ENCODE measurements at places on chromosomes 4 and X. TPM values are rescaled to one million over a fixed set of nuclear protein-coding genes. Genes with fewer than 3 reads are reported as not detected.

Gene HELT
- polyA plus RNA-seq = not detected

- no peak overlapping the region for H3K27ac ChIP-seq
- H3K4me1 ChIP-seq = no peaks in the 10 kb centered on the region
These were observed 12.9 kb downstream of the ASIC5 start for GRCh38 chr4:155853189-155853588.

GRCh38 chr4:114684462-114684861 lies 85.9 kb downstream of the UGT8 start:
- DNase-seq = no peak
- H3K36me3 ChIP-seq = no peaks in the 10 kb centered on the region
- H3K27ac ChIP-seq = no peak overlapping the region
- H3K4me3 ChIP-seq = no peak overlapping the region
- H3K27me3 ChIP-seq = no peaks in the 10 kb centered on the region
- H3K4me1 ChIP-seq = no peaks in the 10 kb centered on the region

GRCh38 chr4:67735325-67735724 lies 18.9 kb downstream of the GNRHR start:
- H3K4me3 ChIP-seq = no peak overlapping the region
- H3K27me3 ChIP-seq = no peaks in the 10 kb centered on the region
- no peak overlapping the region for H3K27ac ChIP-seq
- H3K4me1 ChIP-seq = no peaks in the 10 kb centered on the region
- no peak for DNase-seq

DNA sequence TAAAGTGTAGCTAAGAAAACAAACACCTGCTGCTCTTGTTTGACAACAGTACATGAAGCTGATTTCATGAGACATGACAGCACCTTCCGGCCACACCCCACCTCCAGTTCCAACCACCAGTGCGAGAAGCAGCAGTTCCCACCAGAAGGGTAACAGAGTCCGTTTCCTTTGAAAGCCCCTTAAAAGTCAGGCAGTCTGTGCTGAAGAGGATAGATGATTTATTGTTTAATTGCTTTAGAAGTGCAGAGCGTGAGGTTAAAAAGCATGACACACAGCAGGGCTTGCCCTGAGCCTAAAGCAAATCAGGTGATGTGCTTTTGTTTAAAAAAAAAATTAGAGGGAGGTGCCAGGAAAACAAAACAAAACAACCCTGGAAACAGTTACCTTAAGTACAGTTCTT lies 82.6 kb downstream of the HADH start:
- H3K27me3 ChIP-seq = no peaks in the 10 kb centered on the region
- no peaks in the 10 kb centered on the region for H3K4me1 ChIP-seq
- no peak for DNase-seq
- no peak overlapping the region for H3K4me3 ChIP-seq

Data from sigmoid colon (tissue), 7 donors.